Neural cell (in vitro differentiated cells): ENCODE measurements at places on chromosomes 2 and 18. TPM values are rescaled to one million over a fixed set of nuclear protein-coding genes. Genes with fewer than 3 reads are reported as not detected.

ZNF804A gene
- 2.7 and 2.9 TPM in 2 replicates for polyA plus RNA-seq

KYNU gene
- 0.18 and 0.25 TPM in 2 replicates for polyA plus RNA-seq

ITGA6 gene
- 14.4 and 21.7 TPM in 2 replicates for polyA plus RNA-seq

SPP2 gene
- polyA plus RNA-seq, result not detected in 2 replicates

ACMSD gene
- not detected in 2 replicates for polyA plus RNA-seq
